ENCODE measurements at places on chromosomes 12 and 14. TPM values are rescaled to one million over a fixed set of nuclear protein-coding genes. Genes with fewer than 3 reads are reported as not detected.

FERMT2 gene
- total RNA-seq, result 104 TPM

ZBTB1 gene
- total RNA-seq, result 63.0 TPM

APAF1 gene
- 25.1 TPM for total RNA-seq

TAPBPL gene
- total RNA-seq, result 5.5 TPM

TOMM20L gene
- not detected for total RNA-seq

FOXM1 gene
- 8.9 TPM for total RNA-seq

RD3L gene
- not detected for total RNA-seq

LRRIQ1 gene
- total RNA-seq, result 0.43 TPM

KCNC2 gene
- total RNA-seq, result not detected

LRFN5 gene
- 0.87 TPM for total RNA-seq

CISTR gene
- not detected for total RNA-seq

OR4E2 gene
- total RNA-seq, result not detected

DHRS2 gene
- total RNA-seq, result 146 TPM

SLC5A8 gene
- not detected for total RNA-seq

KCNH3 gene
- not detected for total RNA-seq

MYH6 gene
- total RNA-seq, result not detected

IAPP gene
- total RNA-seq, result not detected

BEGAIN gene
- 1.4 TPM for total RNA-seq

MAP1LC3B2 gene
- not detected for total RNA-seq

RPS6KA5 gene
- total RNA-seq, result 0.76 TPM

ACOT4 gene
- total RNA-seq, result 3.9 TPM

BEST3 gene
- total RNA-seq, result under 0.01 TPM

IRAK3 gene
- 0.22 TPM for total RNA-seq

VRTN gene
- total RNA-seq, result not detected

NR4A1 gene
- 1.6 TPM for total RNA-seq

ACRBP gene
- not detected for total RNA-seq

TSPAN19 gene
- total RNA-seq, result not detected

GYS2 gene
- not detected for total RNA-seq

IKBIP gene
- 34.7 TPM for total RNA-seq

SLC7A7 gene
- 28.5 TPM for total RNA-seq

ARHGEF25 gene
- 22.4 TPM for total RNA-seq

GPATCH2L gene
- 68.0 TPM for total RNA-seq

NYNRIN gene
- 153 TPM for total RNA-seq

GUCY2C gene
- total RNA-seq, result 0.11 TPM

TMEM260 gene
- total RNA-seq, result 17.0 TPM

ATP23 gene
- 3.9 TPM for total RNA-seq

PCED1B gene
- total RNA-seq, result under 0.01 TPM

SLC39A2 gene
- 3.9 TPM for total RNA-seq

HOXC12 gene
- not detected for total RNA-seq

PRH2 gene
- total RNA-seq, result 1.2 TPM

KRT71 gene
- under 0.01 TPM for total RNA-seq

TC2N gene
- 5.9 TPM for total RNA-seq

TAS2R13 gene
- total RNA-seq, result 1.5 TPM

TGM1 gene
- total RNA-seq, result 33.4 TPM

PRICKLE1 gene
- 12.6 TPM for total RNA-seq

FGF6 gene
- not detected for total RNA-seq

C12orf60 gene
- 0.79 TPM for total RNA-seq

TPPP2 gene
- not detected for total RNA-seq

TCL1A gene
- not detected for total RNA-seq

PTCSC3 gene
- not detected for total RNA-seq

SIX4 gene
- total RNA-seq, result 2.7 TPM

Data from placental epithelial cell (primary cell).